Stromal cell of bone marrow (primary cell): ENCODE measurements at places on chromosomes 11 and 22.

GRCh38 chr11:106998116-106998915 lies 20.0 kb downstream of the GUCY1A2 start:
- no peak for DNase-seq

DNA sequence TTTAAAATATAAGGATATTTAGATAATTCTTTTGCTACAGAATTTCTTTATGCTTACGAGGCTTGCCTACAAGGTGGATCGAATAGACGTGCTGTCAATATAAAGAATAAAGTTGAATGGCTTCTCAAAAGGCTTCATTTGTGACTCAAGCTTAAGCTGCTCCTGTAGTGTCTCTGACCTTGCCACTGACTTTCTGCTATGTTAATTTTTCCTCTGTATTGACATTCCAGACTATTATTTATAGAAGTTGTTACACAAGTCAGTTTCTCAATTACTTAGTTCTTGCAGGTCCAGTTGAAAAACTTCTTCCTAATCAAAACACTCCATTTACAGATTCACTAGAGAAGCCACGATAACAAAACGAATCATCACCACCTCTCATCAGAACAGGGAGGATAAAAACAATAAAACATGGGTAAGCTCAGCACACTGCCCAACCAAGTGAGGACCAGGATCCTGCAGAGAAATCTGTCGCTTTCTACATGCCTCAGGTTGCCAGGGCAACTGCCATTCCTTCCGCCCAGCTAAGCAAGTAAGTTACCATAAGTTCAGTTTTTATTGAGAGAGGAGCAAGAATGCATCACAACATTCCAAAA lies 39.0 kb upstream of the CHKA start:
- DNase-seq: no peak

GRCh38 chr11:26703411-26704191 lies 18.3 kb downstream of the SLC5A12 start:
- DNase-seq: no peak

DNA sequence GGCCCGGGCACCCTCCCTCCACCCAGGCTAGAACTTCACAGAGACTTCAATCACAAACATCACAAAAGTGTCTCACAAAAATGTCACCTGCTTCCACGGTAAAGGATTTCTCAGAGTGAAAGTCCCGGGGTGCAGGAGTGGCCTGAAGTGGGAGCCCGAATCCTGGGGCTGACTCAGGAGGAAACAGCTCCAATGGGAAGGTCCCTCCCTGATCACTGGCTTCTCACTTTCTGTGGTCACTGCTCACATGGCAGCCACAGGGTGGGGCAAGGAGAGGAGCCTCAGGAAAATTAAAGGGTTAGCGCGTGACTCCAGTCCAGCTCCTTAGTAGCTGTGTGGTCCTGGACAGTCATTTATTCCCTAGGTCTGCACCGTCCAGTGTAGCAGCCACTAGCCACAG lies 564.5 kb upstream of the B3GAT1 start:
- DNase-seq: peak; percentile 11

- no peak for DNase-seq
Measured at GRCh38 chr11:96091476-96091875, 167.6 kb upstream of the MTMR2 start.

DNA sequence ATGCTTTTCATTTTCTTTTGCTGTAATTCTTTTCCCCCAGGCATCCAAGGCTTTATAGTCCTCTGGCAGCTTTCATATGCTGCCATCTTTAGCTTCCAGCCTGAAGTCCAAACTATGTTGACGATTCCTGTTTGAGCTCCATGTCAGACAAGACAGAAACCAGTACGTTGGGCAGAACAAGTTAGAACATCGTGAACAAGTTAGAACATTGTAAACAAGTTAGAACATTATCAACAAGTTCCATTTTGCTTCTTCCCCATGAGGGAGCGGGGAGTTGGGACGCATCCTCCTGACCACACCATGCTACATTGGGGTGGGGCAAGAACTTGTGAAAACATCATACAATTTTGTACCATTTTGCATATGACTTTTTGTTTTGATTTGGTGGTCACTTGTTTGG lies 23.9 kb downstream of the GLB1L2 start:
- DNase-seq: no peak

- DNase-seq: peak; percentile 54
Measured at GRCh38 chr11:3165152-3165705, at the start of gene OSBPL5. TSS of gene OSBPL5 (minus strand) at chr11:3165310. CDS start at chr11:3129148, 36,162 bp downstream.

GRCh38 chr11:122863704-122864326 lies 18.7 kb upstream of the JHY start:
- DNase-seq: no peak

DNA sequence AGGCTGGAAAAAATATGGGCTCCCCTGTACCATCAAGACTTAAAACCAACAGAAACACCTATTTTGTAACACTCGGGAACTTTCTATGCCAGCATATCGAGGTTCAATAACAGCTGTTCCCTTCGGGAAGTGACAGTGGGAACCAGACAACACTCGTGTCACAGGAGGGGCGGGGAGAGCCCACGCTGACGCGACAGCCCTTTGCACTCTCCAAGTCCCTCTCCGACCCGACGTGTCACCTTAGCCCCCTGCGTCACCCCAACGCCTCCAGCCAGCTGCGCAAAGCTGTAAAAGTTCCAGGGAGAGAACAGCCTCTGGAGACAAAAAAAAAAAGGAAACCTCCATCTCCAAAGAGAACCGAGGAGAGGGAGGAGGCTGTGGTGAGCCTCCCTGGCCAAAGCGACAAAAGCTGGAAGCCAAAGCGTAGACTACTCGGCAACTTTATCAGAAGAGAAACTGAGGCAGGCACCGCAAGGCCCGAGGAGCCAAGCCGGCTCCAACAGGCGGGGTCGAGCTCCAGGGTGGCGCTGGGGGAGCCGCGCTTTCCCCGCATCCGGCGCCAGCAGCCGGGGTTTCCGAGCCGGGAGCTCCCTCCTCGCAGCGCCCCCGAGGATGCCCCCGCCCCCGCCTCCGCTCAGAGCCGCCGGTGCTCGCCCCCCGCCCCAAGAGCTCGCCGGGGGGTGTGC lies 751 bp downstream of the ARFGAP3 start:
- DNase-seq: no peak

DNA sequence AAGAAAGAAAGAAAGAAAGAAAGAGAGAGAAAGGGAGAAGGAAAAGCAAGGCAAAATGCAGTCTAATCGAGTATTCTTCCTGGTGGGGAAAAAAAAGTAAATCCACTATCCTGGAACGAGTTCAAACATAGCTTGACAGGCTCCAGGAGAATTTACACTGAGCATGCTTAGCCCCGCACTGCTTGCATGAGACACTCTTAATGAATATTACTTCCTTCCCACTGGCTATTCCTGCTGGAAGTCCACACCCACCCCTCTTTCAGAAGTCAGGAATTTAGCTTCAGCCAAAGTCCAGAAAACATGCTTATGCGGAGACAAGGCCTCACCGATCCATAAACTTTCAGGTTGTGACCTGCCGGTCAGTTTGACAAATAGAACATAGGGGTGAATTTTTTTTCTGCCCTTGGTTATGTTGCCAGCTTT lies 251.8 kb upstream of the BLID start:
- peak; percentile 29 for DNase-seq

- no peak for DNase-seq
Measured at GRCh38 chr11:128361451-128362020, 225.8 kb downstream of the ETS1 start.

- DNase-seq: peak; percentile 52
Measured at GRCh38 chr22:39253435-39254070, 8.8 kb upstream of the PDGFB start.

DNA sequence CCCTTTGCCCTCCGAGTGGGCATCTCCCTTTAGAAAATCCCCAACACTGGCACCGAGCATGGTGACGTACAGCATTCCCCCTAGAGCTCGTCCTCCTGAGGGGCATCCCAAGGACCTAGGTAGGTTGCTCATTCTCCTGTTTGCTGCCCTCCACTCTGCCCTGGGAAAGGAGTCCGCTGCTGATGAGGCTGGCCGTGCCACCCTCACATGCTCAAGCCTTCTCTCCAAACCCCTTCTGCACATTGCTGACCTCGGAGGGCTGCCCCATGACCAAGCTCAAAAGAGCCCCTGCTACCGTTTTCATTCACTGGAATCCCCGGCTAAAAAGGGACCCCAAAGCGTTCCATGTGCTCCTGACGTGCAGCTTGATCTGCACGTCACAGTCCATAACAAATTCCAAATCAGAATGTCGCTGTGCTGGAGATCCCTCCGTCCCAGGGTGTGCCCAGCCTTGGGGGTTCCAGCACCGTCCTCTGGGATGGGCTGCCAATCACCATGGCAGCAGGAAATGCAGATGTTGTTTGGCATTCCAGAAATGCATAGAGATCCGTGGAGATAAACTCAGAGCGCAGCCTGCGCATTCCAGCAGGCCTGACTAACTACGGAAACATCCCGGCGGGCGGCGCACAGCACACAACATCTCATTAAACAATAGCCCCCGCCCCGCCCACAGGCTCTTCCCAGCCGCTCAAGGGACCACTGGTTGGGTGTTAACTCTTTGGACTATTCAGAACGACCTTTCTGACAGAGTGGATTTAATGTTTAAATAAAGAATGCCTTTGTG lies 26.3 kb upstream of the GNB1L start:
- peak; percentile 61 for DNase-seq

GRCh38 chr11:44849424-44849823 lies 101.3 kb downstream of the TP53I11 start:
- DNase-seq: no peak

GRCh38 chr22:24699876-24700275 lies 74.6 kb downstream of the PIWIL3 start:
- no peak for DNase-seq

DNA sequence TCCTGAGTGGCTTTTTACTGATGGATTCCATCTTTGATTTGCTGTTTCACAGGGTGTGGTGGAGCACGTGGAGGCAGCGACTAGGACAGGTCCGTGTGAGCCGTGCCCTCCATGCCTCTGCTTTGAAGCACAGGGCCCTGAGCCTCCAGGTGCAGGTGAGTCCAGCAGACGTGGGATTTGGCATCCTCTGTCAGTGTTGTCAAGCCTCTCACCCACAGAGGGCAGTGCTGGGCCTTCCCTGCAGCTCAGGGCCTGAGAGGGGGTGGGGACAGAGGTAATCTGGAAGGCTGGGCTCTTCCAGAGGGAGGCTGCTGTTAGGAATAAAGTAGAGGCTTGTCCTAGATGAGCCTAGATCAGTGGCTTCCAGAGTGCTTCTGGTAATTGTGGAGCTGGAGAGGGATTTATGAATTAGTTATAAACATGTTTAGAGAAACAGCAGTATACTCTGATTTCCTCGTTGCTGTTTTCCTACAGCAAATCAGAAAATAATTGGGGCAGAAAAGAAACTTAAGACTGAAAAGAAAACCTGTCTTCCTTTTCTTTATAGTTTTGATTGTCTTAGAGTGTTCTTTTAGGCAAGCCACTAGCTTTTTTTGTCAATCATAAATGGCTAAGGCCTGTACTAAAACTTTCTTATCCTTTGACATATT lies 65.0 kb downstream of the SFI1 start:
- peak; percentile 58 for DNase-seq

DNA sequence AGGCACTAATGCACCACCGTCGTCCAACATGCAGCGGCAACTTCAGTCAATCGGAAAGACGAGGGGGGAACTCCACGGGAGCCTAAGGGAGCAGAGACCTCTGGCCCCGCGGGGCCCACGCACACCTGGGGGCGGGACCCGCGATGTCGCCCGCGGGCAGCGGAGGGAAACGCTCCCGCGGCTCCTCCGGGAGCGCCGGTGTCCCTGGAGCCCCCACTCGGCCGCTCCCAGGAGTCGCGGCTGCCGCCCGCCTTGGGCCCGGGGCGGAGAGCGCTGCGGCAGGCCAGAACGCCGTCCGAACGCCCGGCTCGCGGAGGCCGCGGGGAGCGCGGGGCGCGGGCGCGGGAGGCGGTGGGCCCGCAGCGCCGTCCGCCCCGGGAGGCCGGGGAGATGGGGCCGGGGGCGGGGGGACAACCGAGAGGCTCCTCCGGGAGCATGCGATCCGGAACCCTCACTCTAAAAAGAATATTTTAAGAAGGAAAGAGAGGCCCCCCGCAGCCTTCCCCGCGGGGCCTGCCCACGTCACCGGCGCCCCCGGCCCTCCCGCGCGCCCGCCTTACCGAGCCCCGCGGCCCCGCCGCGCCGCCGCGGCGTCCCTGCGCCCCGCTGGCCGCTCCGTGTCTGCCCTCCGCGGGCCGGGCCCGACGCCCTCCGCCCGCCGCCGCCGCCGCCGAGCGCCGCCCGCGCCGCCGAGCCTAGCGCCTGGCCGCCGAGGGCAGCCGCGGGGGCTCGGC lies 86.6 kb upstream of the ARHGAP32 start:
- no peak for DNase-seq

DNA sequence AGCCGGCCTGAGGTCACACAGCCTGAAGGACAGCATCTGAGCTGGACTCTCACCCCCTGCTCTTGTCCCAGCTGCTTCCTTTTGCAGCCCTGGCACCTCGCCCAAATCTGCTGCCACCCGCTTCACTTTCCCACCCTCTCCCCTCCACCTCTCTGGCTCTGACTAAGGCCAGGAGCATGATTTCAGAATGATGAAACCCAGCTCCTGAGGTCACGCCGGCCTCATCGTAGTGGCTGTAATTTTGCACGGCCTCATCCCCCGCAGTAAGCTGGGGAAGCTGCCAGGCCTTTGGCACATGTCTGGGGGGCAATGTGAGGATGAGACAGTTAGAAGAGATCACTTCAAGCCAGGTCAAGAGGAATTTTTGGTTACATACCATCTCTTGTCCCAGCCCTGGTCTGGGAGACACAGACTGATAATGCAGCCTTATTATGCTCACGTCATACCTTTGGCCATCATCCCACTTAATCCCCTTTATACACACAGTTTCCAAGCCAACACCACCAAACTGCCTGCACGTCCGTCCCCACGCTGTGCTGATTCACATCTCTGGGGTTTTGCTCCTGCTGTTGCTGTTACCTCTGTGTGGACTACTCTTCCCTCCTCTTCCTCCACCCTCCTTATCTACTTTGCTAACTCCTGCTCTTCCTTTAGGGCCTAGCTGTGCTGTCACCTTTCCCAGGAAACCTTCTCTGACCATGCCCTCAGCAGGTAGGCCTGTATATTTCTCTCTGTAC lies 58.1 kb downstream of the CHRDL2 start:
- DNase-seq: peak; percentile 92

- DNase-seq: no peak
Measured at GRCh38 chr22:25702571-25703167, 39.3 kb upstream of the MYO18B start.

DNA sequence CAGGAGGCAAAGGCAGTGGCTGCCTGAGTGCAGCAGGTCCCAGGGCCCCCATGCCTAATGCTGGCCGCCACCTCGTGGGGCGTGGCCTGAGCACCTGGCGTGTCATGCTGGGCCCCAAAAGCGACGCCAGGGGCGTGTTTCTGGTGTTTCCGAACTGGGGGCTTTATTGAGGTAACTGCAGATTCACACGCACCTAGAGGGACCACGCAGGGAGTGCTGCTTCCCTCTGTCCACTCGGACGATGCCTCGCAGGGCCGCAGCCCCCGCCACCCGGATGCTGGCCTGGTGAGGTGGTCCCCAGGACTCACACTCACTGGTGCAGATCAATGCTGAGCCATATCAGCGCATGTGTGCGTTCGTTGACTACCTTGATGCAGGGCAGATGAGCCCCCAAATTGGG lies 736.2 kb downstream of the BRD1 start:
- no peak for DNase-seq

- DNase-seq: no peak
Measured at GRCh38 chr11:45881708-45882368, 3.6 kb upstream of the MAPK8IP1 start.
